ENCODE measurements at places on chromosomes 13 and 19. TPM values are rescaled to one million over a fixed set of nuclear protein-coding genes. Genes with fewer than 3 reads are reported as not detected.

GRCh38 chr19:55147545-55148251, 1.3 kb downstream of the TNNT1 start:
- no peak for DNase-seq

DNA sequence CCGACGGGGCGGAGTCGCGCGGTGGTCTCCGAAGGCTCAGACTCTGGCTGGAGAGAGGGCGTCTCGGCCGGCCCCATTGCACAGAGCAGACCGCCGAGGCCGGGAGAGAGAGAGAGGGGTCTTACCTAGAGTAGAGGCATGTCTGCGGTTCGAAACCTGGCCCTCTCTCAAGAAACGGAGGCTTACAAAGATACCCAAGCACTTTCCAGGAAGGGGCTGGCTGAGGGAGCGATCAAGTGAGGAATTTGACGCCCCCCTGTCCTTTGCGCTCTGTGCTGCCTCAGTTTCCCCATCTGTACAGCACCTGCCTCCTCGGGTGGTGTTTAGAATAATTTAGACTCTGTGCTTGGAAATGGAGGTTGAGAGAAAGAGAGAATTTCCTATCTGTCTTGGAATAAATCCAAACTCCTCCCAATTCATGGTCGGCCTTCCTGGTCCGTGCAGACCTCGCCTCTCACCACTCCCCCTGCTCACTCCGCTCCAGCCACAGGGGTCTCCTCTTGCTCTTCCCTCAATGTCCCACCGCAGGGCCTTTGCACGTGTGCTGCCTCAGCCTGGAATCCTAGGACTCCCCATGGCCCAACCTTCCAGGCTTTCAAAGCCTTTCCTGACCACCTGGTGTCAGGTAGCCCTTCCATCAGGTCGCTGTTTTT, 658 bp upstream of the ISOC2 start:
- no peak for DNase-seq

DNA sequence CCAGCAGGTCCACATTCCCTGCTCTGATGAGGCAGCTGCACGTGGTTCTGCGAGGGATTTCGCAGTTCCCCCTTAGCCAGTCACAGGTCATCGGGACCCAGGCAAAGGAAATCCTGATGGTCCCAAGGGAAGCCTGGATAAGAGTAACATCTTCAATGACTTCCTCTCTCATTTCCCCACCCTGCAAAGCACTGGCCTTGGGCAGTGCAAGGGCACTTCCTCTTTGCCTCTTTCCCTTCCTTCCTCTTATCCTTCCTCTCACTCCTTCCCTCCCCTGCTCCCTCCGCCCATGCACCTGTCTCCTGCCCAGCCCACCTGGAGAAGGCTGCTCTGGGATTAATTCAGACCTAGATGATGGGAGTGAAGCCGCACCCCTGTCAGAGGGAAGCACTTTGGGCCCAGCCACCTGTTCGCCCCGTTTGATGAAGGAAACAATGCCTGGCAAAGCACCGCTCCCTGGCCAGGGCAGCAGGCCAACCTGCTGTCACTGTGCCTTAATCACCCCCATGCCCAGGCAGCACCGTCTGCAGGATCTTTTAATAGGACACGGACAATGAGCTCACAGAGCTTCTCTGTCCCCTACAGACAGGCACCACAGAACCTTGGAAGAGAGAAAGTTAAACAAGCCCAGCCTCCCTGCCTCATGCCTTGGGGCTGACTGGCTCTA, 113.5 kb upstream of the PABPC3 start:
- no peak for DNase-seq

Gene PRKD2
- 38.7 TPM for polyA plus RNA-seq

DNA sequence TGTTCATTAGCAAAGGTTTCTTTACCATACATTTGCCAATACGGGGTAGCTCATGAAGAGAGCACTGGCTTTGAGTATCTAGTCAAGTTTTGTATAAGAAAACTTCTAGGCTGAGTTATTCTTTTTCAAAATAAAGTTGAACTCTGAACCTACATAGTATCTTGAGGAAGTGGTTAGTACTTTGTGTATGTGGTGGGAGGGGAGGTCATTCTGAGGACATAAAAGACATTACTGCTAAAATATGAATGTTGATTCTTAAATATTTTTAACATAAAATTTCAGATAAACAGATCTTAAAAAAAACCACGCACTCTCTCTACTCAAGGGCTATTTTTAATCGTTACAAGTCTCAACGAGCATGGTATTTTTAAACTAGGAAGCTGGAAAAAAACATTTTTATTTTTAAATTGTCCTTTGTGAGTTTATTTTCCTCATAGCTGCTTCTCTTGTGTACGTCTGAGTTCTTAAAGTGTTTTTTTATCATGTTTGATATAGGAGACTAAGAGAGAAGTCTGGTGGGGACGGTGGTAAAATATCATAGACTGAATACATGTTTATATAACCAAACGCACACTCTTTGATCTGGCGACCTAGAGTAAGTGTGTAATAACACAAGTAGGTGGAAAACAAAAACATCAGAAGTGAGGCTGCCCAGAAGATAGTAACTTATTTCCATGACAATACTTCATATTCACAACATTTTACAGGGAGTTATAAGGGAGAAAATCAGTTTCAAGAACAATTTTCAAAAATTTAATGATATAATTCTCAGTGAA, 118.0 kb upstream of the POSTN start:
- no peak for DNase-seq

Gene PROZ
- 0.96 TPM for polyA plus RNA-seq

GRCh38 chr19:49335071-49335783, at the start of gene CD37:
Gene CD37 (plus strand): TSS chr19:49335406. CDS start chr19:49335541, 135 bp downstream.
- DNase-seq, result no peak

Gene SMAD9
- 31.8 TPM for polyA plus RNA-seq

DNA sequence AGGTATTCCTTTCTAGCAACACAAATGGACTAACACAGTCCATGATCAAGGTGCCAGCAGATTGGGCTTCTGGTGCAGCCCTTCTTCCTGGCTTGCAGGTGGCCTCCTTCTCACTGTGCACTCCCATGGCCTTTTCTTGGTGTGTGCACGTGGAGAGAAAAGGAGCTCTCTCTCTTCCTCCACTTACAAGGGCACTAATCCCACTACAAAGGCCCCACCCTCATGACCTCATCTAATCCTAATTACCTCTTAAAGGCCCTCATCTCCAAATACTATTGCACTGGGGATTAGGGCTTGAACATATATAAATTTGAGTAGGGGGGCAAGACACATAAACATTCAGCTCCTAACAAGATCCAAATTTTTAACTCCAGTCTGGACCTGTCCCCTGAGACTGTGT, 19.7 kb upstream of the FARP1 start:
- DNase-seq, result no peak

DNA sequence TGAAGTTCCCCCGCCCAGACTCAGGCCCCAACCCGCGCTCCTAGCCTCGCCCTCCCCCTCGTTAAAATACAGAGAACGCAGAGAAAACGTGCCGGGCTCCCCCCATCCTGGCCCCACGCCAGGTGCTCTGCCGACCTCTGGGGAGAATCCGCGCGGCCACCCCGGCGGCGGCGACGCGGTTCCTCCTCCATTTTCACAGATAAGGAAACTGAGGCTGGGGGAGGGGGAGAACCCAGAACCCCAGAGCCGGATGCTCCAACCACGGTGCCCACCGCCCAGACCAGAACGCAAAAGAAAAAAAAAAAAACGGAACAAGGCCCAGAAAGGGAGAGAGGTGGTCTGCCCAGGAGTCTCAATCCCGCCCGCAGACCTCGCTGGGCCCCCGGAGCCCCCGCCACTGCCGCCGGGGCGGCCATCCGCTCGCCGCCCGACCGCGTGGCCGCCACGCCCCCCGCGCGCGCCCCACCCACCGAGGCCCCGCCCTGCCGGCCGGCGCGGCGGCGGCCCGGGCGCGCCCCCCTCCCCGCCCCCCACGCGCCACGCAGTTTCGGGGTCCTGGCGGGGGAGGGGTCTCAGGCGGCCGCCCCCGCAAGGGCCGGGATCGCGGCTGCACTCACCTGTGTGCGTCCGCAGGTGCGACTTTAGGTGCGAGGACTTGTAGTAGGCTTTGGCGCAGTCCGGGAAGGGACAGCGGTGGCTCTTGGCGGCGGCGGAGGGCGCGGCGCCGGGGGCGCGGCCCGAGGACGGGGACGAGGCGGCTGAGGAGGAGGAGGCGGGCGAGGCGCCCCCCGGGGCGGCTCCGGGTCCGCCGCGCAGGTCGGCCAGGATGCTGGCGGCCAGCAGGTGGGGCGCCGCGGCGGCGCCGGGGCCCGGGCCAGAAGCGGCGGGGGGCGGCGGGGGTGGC, 703 bp downstream of the KLF16 start:
- no peak for DNase-seq

- DNase-seq, result no peak
Observed at GRCh38 chr13:31452525-31452924, 252.8 kb downstream of the B3GLCT start.

Gene OR7C1
- 0.17 TPM for polyA plus RNA-seq

GRCh38 chr19:51317376-51317775, 5.9 kb downstream of the IGLON5 start:
- no peak for DNase-seq

DNA sequence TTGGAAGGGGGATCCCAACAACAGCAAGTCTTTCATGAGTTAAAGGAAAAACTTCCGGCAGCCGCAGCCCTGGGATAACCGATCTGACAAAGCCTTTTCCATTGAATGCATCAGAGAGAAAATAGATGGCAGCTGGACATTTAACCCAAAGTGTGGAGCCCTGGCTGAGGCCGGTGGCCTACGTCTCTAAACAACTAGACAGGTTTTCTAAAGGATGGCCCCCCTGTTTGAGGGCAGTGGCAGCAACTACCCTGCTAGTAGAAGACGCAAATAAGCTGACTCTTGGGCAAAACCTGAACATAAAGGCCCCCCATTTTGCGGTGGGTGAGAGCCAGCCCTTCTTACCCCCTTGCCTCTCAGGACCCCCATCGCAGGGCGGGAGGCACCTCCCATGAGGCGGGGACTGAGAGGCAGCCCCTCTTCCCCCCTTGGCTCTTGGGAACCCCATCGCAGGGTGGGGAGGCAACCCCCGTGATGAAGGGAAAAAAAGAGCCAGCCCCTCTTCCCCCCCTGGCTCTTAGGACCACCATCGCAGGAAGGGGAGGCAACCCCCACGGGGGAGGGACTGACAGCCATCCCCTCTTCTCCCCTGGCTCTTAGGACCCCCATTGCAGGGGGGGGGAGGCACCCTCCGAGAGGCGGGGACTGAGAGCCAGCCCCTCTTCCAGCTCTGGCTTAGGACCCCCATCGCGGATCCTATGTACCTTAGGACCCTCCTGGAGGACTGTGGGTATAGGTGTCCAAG, 2422.9 kb upstream of the PCDH20 start:
- no peak for DNase-seq

DNA sequence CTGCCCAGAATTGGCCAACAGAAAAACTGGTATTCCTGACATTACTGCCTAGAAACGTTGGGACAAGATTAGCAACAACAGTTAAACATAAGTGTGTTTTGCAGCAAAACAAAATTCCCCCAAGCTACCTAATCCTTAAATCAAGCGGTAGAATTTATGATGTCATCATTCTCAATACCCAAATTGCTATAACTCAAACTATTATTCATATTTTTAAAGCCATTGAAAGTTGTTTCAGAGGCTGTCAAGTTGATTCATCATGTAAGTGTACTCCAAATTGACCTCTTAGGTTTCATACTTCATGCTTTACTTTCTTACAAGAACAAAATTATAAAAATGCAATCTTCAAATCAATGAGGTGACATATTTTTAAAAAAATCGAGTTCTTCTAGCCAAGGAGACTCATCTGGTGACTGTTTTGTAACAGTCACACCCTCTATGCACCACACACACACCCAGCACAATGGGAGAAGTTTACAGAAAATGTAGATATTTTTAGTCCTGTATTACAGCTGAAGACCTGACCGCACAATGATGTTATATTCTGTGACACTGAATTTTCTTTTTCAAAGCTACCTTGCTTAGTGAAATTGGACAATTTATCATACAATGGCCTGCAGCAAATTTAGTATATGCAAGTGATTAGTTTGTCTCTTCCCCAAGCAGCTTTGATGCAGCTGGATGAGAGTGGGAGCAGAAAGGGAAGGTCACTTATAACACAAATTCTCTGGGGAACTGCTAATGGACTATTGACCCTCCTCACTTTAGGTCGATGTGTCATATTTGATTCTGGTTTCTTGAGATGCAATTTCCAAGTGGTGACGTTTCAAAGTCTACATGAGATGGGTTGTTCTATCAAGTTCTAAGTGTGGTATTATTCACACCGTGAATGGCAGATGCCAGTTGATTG, 345.3 kb upstream of the OBI1 start:
- DNase-seq, result no peak
